NCI-H1436 treated with DMSO at 0.1 percent for 48 hours (cell line): ENCODE measurements at places on chromosomes 7 and 10.

- DNase-seq, result no peak
Observed at GRCh38 chr10:124211921-124212320, 118.5 kb upstream of the CHST15 start.

- DNase-seq, result no peak
Observed at GRCh38 chr10:43846187-43846680, 197.6 kb upstream of the ZNF32 start.

DNA sequence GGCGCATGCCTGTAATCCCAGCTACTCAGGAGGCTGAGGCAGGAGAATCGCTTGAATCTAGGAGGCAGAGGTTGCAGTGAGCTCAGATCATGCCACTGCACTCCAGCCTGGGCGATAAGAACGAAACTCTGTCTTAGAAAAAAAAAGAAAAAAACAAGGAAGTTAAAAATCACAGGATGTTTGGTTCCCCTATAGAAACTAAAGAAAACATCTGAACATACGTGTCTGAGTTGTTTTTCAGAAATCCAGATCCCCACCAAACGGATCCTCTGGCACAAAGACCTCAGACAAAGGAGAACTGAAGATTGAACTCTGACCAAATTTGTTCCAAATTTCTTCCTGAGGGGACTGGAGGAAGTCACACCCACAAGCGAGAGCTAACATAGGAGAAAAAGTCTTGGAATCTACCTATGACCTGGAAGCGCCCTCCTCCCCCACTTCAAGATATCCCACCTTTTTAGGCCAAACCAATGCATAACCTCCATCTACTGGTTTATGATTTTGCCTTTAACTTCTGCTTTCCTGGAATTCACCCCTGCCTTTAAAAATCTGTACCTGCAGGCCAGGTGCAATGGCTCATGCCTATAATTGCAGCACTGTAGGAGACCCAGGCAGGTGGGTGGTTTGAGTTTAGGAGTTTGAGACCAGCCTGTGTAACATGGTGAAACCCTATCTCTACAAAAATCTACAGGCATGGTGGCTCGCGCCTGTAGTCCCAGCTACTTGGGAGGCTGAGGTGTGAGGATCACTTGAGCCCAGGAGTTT, 19.7 kb upstream of the SIRT1 start:
- no peak for DNase-seq

DNA sequence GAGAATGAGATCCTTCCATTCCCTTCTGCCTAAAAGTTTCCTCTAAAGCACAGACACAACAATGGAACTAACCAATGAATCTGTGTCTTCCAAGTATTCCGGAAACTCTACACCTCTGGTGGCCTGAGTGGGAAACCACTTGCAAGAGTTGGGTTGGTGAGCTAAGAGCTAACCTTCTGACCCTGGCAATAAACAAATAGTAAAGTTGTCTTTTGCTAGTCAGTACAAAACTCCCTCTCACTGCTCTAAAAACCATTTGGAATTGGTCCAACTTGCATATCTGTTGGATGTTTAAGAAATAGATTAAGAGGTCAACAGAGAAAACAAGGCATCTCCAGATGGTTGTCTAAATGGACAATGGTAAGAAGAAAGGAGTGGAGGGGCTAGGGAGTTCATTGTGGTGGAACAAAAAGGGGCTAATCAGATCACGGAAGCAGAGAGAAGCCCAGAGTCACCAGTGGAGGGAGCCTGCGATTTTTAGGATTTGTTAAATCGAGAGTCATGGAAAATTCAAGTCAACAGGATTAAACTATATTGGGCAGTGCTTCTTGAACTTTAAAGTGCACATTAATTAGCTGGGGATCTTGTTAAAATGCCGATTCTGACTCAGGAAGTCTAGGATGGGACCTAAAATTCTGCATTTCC, 192.3 kb downstream of the EVX1 start:
- no peak for DNase-seq

DNA sequence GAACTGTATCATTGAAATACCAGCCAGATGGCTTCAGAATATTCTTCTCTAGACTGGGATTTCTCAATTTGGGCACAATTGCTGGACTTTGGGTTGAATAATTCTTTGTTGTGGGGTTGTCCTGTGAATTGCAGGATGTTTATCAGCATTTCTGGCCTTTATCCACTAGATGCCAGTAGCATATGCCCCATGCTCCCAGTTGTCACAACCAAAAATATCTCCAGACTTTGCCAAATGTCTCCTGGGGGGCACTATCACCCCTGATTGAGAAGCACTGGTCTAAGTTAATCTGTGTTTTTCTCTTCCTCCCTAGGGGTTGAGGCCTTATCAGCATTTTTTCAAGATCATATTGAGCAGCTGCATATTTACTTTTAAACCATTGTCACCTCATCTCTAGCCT, 204.9 kb upstream of the SP8 start:
- DNase-seq, result no peak
